Heart left ventricle (tissue), 16 donors: ENCODE measurements at places on chromosomes 12 and 14.

- no peak for DNase-seq
Observed at GRCh38 chr14:73393375-73393774, 65.0 kb downstream of the NUMB start.

- DNase-seq, result no peak
Observed at GRCh38 chr12:88752183-88752582, 171.9 kb upstream of the KITLG start.

GRCh38 chr12:48486679-48487078 is 4.4 kb downstream of the C12orf54 start:
- DNase-seq, result no peak

- DNase-seq, result no peak
Observed at GRCh38 chr12:74119811-74120362, 417.7 kb upstream of the ATXN7L3B start.

DNA sequence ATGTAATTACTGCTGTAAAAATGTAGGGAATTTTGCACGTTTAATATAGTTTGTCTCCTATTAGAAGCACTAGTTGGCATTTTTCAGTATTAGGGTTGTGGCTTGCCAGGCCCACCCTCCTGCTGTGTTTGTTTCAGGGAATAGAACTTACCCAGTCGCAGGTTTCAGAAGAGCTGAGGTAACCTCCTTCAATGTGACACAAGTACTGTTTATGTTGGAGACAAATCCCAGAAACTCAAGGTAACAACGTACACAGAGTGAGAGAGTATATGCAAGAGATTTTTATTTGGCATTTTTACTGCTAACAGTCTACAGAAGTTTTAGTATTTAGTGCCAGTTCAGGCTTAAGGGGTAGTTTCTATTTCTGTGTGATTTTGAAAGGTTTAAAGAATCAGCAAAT is 284.3 kb downstream of the RAD51B start:
- no peak for DNase-seq

GRCh38 chr14:97408503-97408902 is 611.3 kb downstream of the VRK1 start:
- DNase-seq, result no peak

- no peak for DNase-seq
Observed at GRCh38 chr12:34334953-34335743, 312.9 kb downstream of the ALG10 start.

- DNase-seq, result no peak
Observed at GRCh38 chr12:106369624-106370346, 12.2 kb downstream of the POLR3B start.

GRCh38 chr12:132178316-132178715 is 34.1 kb downstream of the NOC4L start:
- peak; percentile 46 for DNase-seq

DNA sequence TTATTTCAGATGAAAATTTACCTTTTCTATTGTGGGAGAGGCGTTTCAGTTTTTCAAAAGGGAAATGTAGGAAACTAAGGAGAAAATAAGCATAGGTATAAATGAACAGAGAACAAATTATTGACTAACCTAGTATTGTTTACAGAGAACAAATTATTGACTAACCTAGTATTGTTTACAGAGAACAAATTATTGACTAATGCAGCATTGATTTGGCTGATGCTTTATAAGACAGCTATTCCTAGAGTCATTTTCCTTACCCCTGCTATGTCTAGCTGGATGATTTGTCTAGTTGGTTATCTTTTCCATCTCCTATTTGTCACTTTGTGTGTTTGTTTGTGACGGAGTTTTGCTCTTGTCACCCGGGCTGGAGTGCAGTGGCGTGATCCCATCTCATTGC is 22.6 kb downstream of the TMPO start:
- no peak for DNase-seq

- no peak for DNase-seq
Observed at GRCh38 chr14:106309423-106309822, 783.0 kb downstream of the TMEM121 start.

DNA sequence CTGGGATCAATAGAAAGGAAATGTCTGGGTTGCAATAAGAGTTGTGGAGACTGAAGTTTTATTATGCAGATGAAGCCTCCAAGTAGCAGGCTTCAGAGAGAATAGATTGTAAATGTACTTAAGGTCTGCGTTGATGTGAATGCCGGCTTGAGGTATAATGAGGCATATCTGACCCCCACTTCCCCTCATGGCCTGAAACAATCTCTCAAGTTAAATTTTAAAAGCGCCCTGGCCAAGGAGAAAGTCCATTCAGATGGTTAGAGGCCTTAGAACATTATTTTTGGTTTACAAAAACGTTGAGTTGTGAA is 28.3 kb upstream of the HIGD1C start:
- DNase-seq, result no peak

DNA sequence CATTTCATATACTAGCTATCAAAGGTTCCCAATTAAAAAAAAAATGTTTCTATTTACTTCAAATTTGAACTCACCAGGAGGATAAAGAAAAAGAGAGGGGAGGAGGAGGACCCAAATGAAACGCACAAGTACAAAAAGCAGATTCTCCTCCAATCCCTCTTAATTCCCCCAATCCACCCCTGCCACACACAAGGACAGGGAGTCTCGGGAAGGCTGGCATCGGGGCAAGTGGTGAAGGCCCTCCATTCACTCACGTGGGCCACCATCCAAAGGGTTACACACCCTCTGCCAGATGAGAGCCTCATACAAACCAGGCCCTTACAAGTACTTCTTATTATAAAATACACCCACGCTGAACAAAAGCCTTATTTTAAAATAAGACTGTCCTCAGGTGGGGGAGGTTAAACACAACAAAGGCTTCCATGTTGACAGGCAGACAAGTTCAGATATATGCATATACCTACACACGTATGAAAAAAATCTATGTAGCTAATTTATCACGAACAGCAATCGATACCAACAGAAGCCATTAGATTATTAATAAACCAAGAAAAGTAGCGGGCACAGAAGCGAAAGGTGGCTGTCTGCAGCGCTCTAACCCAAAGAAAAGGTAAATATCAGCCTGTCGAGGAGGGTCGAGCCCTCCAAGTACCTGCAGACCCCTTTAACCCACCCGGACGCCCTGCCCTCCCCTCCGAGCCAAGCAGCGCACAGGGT is 1.5 kb downstream of the ATP2B1 start:
- no peak for DNase-seq

- peak; percentile 73 for DNase-seq
Observed at GRCh38 chr12:96249196-96250118, 55.3 kb downstream of the ELK3 start.

DNA sequence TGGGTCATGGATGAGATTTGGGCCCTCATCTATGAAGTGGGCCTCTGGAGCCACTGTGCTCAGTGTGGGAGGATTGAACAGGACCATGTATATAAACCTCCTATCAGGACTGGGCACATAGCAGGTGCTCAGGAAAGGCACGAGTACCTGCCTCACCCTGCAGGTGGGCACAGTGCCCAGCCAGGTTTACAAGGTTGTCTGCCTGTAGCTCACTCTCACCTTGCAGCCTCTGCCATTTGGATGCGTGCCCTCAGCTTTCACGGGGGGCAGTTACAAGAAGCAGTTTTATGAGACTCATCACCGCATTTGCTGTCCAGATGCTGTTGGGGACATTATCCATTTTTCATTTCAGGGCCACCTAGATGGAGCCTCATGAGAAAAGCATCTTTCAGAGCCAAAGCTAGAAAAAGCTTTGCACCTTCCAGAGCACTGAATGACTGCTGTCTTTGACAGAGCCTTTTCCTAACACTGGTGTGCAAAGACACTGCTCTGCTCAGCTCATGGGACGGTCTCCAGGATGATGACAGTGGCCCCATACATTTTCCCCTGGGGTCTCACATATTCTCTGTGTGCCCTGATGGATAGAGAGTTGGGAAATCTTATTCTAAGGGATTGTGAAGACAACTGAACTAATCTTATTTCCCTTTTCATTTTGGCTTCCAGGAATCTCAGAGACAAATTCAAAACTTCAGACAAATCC is 327.5 kb upstream of the RTL1 start:
- no peak for DNase-seq

GRCh38 chr14:96945721-96946120 is 148.5 kb downstream of the VRK1 start:
- DNase-seq, result no peak

DNA sequence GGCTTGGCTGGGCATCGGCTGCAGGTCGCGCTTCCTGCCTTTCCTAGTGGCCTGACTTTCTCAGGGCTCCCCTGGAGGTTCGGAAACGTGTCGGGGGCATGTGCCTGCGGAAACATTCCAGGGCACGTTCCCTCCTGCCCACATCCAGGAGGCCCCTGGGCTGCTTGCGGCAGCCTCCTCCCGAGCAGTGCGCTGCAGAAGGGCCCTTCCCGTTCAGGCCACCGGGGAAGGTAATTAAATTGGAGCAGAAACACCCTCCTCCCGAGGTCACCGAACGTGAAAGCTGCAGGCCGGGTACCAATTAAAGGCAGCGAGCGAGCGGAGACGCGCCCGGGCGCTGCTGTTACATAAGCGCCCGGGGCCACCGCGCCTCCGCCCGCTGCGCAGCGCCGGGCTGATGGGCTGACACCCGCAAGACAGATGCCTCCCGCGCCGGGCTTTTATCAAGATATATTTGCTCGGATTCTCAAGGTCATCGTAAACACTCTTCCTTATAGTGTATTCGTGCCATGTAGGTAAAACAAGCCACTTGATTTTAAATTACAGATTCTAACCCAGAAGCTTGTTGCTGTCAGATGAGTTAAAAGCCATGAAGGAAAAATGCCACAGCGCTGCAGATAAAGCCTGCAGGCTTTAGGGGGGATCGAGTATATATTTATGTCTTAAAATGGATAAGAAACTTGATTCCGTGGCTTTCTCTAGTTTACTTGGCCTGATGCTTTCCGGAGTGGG is 31.4 kb downstream of the SSPN start:
- DNase-seq, result peak; percentile 49

- no peak for DNase-seq
Observed at GRCh38 chr12:110668480-110669192, 20.3 kb downstream of the HVCN1 start.

- peak; percentile 23 for DNase-seq
Observed at GRCh38 chr14:74620497-74620921, 8.5 kb upstream of the LTBP2 start.

DNA sequence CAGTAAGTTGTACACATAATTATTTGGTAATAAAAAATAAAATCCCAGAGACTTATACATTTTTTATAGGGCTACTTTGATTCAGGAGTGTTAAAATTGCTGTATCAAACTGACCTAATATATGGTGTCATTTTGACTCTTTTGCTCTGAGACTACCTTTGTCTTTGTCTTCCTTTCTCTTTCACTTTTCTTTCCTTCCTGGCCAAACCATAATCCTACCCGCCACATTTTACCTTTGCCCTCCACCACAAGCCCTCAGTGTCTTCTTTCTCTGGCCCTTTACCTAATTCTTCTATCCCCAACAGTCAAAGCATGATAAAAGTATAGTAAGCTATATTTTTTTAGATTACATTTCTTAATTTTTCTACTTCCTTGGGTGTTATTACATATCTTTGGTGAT is 62.0 kb downstream of the CAND1 start:
- DNase-seq, result no peak
